ENCODE measurements at places on chromosomes 5 and 9.

GRCh38 chr9:68997666-68998065, 16.2 kb downstream of the PRKACG start:
- H3K4me3 ChIP-seq, result no peak overlapping the region
- H3K27ac ChIP-seq, result no peak overlapping the region
- DNase-seq, result no peak
- no peaks in the 10 kb centered on the region for H3K27me3 ChIP-seq

DNA sequence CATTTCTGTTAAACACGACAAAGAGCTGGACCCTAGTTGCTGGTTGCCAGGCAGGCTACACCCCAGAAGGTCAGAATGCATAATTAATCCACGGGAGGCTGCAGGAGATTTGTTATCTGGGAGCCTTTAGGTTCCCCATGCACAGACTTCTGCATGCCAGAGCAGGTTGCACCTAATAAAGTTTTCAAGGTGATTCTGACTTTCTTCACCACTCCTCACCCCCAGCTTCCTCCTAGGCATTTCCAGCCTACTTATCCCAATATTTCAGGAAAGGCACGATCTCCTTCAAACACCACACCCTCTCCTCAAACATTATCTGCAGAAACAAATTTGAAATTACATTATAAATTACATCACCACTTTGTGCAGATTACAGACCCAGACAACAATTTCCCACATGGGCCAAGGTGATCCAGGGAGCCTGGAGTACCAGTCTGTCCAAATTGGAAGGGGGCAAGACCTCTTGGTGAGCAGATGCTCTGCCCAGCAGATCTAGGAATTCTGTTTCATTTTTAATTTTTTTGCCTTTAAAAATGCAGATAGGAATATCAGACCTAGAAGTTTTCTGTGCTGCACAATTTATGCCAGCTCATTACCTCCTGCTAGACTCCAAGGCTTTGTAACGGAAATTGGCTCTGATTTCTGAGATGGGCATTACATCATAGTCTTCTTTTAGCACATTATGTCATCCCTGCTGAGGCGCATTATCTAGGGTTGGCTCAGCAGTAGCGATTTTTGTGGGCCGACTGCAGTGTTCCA, 363.4 kb upstream of the SLC30A5 start:
- H3K4me3 ChIP-seq, result no peak overlapping the region
- no peak overlapping the region for H3K27ac ChIP-seq
- DNase-seq, result no peak
- H3K27me3 ChIP-seq, result no peaks in the 10 kb centered on the region
- H3K4me1 ChIP-seq, result no peaks in the 10 kb centered on the region
- no peaks in the 10 kb centered on the region for H3K36me3 ChIP-seq

DNA sequence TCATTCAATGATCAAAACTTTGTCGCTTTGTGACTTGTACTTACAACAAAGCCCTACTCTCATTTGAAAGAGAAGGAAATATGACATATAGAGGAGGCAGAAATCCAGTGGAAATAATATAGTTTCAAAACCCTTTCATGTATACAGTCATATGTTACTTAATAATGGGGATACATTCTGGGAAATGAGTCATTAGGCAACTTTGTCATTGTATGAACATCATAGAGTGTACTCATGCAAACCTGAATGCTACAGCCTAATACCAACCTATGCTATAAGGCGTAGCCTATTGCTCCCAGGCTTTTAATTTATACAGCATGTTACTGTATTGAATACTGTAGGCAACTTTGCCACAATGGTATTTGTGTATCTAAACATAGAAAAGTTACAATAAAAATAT, 69.0 kb upstream of the SMC2 start:
- H3K27ac ChIP-seq, result no peak overlapping the region
- H3K4me1 ChIP-seq, result no peaks in the 10 kb centered on the region
- no peaks in the 10 kb centered on the region for H3K36me3 ChIP-seq
- DNase-seq, result no peak

DNA sequence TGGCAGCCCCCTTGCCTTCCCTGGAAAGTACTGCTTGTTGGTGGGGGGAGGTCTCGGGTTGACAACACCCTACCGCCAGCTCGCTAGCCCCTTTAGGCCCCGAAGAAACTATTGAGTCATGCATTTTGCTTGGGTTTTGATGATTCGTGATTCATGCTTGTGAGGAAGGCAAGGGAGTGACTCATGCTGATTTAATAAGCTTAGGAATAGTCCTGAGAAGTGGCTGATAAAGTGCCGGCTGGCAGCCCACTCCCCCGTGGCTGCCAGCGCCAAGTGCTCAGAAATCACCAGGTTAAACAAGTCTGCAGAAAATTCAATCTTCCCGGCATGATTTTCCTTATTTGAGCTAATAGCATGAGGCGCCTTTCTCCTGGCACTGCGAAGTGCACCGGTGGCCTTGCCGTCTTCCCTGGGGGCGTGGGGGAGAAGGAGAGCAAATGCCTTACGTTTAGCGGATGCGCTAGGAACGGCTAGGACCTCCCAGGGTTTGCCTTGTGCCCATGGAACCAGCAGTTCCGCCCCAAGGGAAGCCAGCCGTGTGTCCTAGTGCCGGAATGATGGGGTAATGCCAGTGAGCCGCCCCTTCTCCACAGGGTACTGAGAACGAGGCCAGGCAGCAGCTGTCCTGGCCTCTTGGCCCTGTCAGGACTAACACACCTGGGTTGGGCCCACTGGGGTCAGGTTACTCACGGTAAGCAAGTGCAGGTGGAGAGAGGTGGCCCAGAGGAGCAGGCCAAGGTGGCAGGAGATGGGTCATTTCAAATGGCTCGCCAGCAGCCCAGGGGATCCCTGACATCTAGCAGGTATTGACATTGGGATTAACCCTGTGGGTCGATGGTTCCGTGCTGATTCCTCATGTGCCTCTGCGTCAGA, 151.9 kb downstream of the MACROH2A1 start:
- H3K27me3 ChIP-seq, result no peaks in the 10 kb centered on the region
- no peaks in the 10 kb centered on the region for H3K36me3 ChIP-seq
- peak; percentile 63 for DNase-seq
- no peak overlapping the region for H3K4me3 ChIP-seq
- H3K4me1 ChIP-seq, result no peaks in the 10 kb centered on the region

DNA sequence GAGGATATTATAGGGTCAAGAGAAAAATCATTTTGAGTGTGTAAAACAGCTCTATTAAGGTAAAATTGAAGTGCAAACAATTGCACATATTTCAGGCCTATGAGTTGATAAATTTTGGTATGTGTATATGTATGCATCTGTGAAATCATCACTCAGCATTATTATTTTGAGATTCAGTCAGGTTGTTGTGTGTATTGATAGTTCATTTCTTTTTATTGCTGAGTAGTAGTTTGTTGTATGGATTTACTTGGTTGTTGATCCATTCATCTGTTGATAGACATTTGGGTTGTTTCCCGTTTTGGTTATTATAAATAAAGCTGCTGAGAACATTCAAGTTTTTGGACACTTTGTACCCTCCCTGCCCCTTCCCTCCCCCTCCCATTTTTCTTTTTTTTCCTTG, 50.3 kb downstream of the RAB24 start:
- DNase-seq, result no peak
- H3K4me3 ChIP-seq, result no peak overlapping the region
- peaks cover 3% of the 10 kb centered on the region for H3K36me3 ChIP-seq
- no peaks in the 10 kb centered on the region for H3K27me3 ChIP-seq
- no peak overlapping the region for H3K27ac ChIP-seq

- no peak overlapping the region for H3K4me3 ChIP-seq
- no peaks in the 10 kb centered on the region for H3K27me3 ChIP-seq
- no peaks in the 10 kb centered on the region for H3K4me1 ChIP-seq
Observed at GRCh38 chr5:136907371-136907770, 542.0 kb upstream of the TRPC7 start.

DNA sequence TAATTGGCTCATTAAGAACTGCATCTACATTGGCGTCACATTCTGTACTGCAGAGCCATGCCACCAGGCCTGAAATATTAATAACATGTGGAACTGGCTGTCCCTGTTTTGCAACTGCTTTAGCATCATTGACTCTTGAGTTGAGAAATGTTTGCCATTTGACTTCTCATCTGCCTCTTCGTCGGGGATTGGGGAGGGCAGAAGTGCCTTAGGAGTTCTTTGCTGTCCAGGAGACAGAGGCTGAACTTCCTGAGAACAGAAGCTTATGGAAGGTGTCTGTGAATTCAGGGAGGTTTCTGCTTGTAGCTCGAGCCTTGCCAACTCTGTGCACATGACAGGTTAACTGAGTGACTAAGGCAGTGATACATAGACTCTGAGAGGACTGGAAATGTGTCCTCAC, 265.0 kb downstream of the KIF4B start:
- peaks cover 2% of the 10 kb centered on the region for H3K27me3 ChIP-seq
- no peak overlapping the region for H3K4me3 ChIP-seq
- H3K4me1 ChIP-seq, result no peaks in the 10 kb centered on the region
- H3K36me3 ChIP-seq, result no peaks in the 10 kb centered on the region

DNA sequence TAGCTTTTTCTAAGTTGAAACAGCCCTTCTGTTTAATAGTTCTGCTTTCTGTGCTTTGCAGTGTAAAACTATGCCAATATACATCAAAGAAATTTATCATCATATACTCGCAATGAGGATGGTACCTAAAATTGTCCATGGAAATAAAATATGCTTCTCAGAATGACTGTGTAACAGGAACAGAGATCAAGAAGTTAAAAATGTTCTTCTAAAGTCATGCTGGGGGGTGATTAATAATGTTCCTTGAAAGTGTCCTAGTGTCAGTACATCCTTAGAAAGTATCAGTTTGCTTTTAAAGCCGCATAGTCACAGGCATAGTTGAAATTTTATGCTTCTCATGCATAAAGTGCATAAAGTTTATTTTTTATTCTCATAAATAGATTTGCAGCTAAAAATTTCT, 4.0 kb upstream of the LRRC70 start:
- H3K36me3 ChIP-seq, result no peaks in the 10 kb centered on the region
- no peak overlapping the region for H3K4me3 ChIP-seq
- no peak for DNase-seq
- H3K27me3 ChIP-seq, result no peaks in the 10 kb centered on the region
- H3K4me1 ChIP-seq, result no peaks in the 10 kb centered on the region
- no peak overlapping the region for H3K27ac ChIP-seq

Measured in aorta (tissue), 5 donors.